ENCODE measurements at places on chromosomes 12 and 14.
A peak's percentile ranks its signal among the peaks of the same experiment; 100 is the strongest.

GRCh38 chr12:94795520-94795919 is 145.2 kb upstream of the TMCC3 start:
- no peak for DNase-seq

DNA sequence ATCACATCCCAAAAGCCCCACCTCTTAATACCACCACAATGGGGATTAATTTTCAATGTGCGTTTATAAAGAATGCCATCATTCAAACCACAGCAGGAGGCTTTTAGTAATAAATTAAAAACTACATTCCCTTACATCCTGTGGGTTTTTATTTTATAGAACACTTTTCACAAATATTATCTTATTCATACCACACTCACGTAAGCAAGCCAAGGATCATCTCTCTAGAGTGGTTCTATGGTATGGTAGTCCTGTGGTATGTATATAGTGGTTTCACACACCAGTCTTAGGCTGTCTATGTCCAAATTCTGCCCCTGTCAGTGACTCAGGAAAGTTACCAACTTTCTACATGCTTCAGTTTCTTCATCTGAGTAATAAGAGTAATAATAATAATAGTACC is 100.2 kb downstream of the GALC start:
- no peak for DNase-seq

DNA sequence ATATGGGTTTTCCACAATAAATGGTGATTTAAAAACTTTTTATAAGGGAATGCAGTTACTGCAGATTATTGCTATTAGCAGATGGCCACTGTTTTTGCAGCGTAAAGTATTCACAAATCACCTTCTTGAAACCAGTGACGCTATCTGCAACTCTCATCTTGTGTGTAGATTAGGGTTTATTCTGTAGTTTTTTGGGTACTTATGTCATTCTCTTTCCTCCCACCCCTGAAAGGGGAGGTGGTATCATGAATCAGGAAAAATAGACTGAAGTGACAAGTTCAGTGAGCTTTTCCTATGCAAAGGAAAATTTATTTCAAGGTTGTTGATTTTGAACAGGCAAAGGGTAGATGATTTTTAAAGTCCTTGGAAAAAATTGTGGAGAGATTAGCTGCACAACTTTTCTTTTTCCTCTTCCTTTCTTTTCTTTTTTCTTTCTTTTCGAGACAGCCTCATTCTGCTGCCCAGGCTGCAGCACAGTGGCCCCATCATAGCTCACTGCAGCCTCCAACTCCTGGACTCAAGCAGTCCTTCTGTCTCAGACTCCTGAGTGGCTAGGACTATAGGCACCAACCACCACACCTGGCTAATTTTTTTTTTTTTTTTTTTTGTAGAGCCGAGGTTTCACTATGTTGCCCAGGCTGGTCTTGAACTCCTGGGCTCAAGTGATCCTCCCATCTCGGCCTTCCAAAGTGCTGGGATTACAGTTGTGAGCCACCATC is 1.6 kb downstream of the FRS2 start:
- DNase-seq: no peak

DNA sequence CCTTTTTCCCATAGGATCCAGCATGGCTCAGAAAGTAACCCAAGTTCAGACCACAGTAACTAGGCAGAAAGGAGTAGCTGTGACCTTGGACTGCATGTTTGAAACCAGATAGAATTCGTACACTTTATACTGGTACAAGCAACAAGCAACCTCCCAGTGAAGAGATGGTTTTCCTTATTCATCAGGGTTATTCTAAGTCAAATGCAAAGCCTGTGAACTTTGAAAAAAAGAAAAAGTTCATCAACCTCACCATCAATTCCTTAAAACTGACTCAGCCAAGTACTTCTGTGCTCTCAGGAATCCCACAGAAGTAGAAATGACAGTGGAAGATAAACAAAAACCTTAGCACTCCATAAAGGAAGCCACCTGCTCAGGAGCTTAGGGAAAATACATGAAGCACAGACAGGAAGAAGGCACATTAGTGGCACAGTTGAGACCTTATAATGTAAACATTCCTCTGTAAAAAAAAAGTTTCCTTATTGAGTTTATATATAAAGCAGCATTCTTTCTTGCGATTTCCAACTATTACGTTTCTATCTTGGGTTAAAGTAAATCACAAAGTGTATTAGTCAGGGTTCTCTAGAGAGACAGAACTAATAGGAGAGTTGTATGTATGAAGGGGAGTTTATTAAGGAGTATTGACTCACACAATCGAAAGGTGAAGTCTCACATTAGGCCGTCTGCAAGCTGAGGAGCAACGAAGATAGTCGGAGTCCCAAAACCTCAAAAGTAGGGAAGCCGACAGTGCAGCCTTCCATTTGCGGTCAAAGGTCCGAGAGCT is 398.4 kb downstream of the DAD1 start:
- no peak for DNase-seq

GRCh38 chr14:68978172-68978911 is 760 bp downstream of the ACTN1 start:
- peak; percentile 71 for DNase-seq

DNA sequence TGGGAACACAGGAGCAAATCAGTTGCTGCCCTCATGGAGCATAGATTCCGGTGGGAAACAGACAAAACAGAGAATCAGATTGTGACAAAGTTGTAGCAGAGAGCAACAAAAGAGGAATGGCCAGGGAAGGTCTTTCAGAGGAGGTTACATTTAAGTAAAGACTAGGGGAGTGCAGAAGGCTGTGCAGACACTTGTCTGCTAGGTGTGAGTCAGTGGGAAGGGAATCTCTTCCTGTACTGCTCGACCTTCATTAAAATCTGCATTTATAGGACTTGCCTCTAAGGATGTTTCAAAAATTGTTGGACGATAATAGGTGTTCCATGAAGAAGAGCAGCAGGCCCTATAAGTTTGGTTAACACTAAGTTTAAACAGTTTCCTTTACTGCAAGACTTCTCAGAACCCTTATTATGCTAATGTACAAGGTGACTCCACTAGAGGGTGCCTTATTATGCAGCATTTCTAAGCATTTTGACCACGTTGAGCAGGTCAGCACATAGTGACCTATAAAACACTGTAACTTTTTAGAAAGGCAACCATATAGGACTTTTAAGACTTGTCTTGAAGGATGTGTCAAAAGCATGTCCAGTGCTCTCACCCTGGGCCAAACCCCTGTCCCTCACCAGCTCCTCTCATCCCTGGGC is 91.8 kb upstream of the RIC8B start:
- no peak for DNase-seq

DNA sequence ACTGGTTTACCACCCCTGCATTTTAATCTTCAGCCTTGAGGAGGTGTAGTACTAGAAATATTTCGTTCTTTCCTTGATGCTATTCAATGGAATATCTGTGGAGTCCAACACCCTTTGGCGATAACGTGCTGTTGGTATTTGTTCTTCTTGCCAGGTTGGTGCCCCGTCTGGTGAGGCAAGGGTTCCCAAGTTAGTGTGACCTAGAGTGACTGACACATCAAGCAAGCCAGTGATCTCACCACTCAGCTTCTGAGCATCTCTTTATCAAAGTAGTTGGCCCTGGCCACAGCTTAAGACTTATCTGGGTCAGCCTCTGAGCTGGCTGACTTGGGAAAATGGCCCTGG is 60.2 kb downstream of the PLXNC1 start:
- peak; percentile 59 for DNase-seq

DNA sequence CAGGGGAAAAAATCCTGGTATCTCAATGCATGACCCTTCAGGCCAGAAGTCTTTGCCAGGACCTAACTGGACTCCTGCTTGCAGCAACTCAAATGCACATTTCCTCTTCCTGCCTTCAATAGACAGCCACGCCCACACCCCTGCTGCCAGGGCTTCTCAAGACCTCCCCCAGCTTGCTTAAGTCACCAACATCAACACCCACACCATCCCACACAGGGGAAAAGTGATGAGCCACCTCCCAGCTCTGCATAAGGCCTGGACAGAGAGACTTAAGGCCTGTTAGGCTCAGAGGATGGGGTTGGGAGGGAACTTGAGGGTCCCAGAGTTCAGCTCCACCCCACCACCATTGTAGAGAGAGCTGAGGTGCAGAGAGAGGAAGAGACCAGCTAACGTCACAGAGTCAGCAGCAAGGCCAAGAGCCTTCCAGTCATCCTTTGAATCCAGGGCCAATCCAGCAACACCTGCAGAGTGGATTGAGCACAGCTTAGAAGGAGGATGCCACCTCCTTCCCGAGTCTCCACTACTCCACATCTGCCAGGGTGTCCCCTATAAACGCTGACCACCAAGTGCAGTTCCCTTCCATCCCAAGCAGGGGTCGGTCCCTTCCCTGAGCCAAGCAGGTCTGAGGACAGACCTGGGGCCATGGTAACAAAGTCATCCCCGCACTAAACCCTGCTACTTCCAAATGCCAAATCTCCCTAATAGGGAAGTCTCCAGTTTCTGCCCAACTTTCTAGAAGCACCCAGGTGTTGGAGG is 50.0 kb downstream of the KDM2B start:
- DNase-seq: peak; percentile 81

DNA sequence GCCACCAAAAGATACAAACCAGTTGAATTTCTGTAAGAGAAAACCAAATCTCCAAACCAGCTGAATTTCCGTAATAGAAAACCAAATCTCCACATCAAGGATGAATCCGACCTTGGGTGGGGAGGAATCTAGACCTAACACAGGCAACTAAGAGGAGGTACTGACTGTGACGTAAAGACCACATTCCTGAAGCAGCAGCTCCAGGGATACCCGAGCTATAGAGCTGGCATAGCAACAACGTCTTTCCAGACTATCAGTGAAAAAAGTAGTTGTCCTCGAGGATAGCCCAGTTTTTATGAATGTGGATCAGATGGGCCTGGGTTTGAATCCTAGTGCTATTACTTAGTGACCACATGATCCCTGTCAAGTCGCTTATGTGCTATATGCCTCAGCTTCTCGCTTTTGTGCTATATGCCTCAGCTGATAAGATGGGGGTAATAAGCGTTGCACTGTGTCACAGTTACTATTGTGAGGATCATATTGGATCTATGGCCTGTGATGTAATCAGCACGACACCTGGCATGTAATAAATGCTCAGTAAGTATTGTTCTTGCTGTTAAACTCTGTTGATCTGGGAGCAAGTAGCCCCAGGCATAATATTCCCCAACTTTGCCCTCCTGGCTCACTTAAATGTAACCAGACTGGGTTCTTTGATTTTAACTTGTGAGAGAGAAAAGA is 113.8 kb downstream of the EGLN3 start:
- no peak for DNase-seq

- DNase-seq: peak; percentile 92
Measured at GRCh38 chr12:48977290-48978281, 536 bp upstream of the WNT1 start.

DNA sequence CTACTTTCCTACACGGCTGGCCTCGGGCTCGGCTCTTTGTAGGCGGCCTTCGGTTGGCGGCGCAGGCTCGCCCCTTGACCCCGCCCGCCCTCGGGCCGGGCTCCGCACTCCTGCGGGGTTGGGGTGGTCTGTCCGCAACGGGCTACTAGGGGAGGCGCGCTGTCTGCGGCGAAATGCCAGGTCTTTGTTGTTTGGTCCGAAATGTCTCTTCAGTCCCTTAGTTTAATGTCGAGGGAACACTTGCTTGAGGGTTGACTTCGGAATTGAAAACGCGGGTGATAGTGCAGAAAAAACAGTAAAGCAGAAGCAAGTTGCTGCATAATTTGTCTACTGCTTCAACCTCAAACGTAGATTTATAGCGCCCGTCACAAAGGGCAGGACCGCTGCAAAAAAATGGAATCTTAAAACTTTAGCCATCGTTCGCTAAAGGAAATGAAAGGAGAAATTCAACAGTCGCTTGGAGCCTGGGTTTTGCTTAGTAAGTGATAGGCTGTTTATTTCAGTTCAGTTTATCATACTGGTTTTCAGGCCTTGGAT is 390 bp downstream of the JKAMP start:
- no peak for DNase-seq

DNA sequence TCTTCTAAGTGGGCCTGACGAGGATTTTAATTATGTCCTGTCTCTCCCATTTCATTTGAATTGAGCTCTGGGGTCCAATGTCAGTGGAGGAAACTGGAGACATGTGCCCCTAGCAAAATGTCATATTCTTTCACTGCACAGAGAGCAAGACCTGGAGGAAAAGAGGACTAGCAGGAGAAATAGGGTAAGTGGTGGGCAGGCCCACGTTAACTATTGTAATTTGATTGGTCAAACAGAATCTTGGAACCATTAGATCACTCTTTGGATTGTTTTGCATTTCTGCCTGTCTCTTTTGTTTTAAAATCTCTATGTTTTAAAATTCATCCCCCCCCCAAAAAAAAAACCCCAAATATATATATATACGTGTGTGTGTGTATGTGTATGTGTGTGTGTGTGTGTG is 113.9 kb upstream of the PELI2 start:
- no peak for DNase-seq

DNA sequence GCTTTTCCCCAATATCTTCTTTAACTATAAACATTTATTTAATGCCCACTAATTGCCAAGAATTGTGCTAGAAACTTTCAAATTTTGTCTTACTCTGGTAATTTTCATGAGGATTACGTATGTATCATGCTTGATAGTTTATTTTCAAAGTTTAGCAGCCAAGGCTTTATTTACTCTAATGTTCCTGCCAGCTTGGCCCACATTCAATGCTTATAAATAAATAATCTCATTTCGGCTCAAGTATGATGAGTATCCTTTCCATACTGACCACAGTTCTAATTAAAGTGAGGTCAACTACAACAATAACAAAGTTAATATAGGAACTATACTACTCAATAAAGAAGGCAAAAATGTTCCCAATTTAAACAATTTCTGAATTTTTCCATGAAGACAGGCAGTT is 259.2 kb downstream of the MED13L start:
- no peak for DNase-seq

DNA sequence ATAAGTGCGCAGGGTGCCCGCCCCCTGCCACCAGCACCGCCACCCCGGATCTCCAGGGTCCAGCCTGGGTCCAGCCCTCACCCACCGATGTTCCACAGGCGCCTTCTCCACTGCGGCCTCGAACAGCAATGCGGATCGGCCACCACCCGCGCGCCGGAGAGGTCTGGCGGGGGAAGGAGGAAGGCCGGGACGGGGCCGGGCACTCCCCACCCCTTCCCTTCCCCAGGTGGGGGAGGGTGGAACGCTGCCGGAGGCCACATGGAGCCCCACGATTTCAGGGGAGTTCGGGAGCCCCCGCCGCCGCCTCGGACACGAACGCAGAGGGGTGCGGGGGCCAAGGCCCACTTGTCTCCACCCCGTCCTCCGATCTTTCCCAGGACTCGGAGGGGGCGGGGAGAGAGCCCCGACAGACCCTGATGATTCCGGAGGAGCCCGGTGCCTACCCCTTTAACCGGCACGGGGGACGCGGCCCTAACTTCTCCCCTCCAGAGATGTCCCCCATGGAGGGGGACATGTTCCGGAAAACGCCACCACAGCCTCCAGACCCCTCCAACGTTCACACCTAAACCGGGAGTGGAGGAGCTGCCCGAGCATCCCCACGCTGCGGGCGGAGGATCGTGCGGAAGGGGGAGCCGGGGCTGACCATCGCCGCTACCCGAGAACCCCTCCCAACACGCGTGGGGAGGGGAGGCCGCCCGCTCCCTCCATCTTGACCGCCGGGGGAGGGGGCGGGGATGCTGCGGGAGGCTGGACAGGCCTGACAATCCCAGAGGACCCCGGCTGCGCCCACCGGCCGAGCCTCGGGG is 1.1 kb downstream of the ATXN2 start:
- peak; percentile 50 for DNase-seq
